ENCODE measurements at places on chromosomes 1 and 21.

GRCh38 chr1:37073854-37074379 lies 39.6 kb upstream of the GRIK3 start:
- no peak for DNase-seq

DNA sequence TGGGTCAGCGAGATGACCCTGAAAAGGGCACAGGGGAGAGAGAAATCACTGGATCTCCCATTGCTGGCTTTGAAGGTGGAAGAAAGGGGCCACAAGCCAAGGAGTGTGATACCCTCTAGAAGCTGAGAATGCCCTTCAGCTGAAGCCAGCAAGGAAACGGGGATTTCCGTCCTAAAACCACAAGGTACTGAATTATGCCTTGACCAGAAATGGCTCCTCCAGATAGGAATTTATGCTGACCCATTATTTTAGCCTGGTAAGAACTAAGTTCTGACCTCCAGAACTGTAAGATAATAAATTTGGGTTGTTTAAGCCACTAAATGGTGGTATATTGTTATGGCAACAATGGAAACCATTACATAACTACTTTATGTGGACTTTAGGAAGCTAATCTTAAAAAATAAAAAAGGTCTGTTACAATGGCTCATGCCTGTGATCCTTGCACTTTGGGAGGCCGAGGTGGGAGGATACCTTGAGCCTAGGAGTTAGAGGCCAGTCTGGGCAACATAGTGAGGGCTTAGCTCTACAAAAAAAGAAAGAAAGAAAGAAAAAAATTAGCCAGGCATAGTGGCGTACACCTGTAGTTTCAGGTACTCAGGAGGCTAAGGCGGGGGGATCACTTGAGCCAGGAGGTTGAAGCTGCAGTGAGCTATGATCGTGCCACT lies 3.6 kb upstream of the H6PD start:
- DNase-seq: no peak

GRCh38 chr1:58629031-58629462 lies 52.0 kb upstream of the TACSTD2 start:
- no peak for DNase-seq

DNA sequence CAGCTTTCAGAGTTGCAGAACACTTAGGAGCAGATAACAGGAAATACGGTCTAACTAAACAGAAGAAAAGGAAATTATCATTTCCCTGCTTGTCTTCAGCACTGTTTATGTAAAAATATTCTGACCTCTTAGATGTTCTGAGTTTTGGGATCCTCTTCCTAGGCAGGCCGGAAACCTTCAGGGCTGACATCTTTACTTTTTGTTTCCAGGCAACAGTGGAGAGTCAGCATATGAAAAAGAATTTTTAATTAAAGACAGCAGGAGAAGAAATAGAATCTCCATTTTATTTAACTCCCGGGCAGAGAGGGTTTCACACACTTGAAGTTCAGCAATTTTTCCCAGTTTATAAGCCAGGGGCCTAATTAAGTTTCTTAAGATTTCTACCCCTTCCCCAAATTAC lies 5.1 kb upstream of the RIPPLY3 start:
- no peak for DNase-seq

DNA sequence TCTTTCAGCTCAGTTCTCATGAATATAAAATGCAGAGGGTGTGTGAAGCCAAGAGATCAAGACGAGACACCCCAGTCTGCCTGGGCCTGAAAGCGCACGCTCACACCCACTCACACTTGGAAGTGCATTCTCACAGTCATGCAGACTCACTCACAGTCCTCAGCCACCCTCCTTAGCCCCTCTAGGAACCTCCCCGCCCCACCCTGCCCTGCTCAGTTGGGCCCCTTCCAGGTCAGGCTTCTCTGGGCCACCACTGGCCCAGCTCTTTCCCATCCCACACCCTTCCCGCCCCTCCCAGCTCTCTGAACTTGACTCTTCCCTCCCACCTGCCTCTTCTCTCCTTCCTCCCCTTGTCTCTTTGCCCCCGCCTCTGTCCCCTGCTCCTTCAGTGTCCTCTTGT lies 93.8 kb downstream of the EPHB2 start:
- no peak for DNase-seq

GRCh38 chr1:224565186-224565585 lies 50.9 kb upstream of the CNIH3 start:
- no peak for DNase-seq

DNA sequence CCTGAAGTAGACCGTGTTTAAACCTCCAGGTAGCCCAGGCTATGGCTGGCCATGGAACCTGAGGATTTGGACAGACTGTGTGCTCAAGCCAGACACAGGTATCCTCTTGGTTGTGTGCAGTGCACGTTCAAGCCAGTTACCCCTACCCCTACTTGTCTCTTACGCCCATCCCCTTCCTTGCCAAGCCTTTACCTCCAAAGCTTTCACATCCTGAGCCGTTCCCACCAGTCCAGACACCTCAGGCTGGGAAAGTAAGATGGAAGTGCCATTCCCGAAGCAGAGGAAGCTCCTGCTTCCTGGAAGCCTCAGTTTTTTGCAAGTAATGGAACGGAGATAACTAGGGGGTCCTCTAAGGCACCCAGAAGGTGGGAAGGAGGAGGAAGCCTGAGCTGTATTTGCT lies 41.5 kb upstream of the HMGB4 start:
- no peak for DNase-seq

- DNase-seq: no peak
Observed at GRCh38 chr1:226447932-226448665, 40.2 kb upstream of the PARP1 start.
